Myocyte (in vitro differentiated cells): ENCODE measurements at places on chromosomes 4 and X. TPM values are rescaled to one million over a fixed set of nuclear protein-coding genes. Genes with fewer than 3 reads are reported as not detected.

GRCh38 chr4:1751919-1752283, 30.6 kb downstream of the TACC3 start:
- DNase-seq: no peak

GRCh38 chr4:71377561-71377960, 38.7 kb downstream of the SLC4A4 start:
- DNase-seq: no peak

Gene PCYT1B
- 0.08 and 0.21 TPM in 2 replicates for total RNA-seq

GRCh38 chr4:188106454-188106853, 2.9 kb downstream of the TRIML2 start:
- no peak for DNase-seq

- DNase-seq: no peak
Observed at GRCh38 chrX:46864606-46865005, 27.8 kb downstream of the RP2 start.

DNA sequence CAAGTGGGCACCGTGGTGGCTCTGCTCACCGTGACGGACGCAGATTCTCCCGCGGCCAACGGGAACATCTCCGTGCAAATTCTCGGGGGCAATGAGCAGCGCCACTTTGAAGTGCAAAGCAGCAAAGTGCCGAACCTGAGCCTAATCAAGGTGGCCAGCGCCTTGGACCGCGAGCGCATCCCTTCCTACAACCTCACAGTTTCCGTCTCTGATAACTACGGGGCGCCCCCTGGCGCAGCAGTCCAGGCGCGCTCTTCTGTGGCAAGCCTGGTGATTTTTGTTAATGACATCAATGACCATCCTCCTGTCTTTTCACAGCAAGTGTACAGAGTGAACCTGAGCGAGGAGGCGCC, 2.7 kb downstream of the FAT4 start:
- peak; percentile 49 for DNase-seq

- DNase-seq: peak; percentile 16
Observed at GRCh38 chr4:52750819-52751486, at the start of gene ERVMER34-1. Gene ERVMER34-1, minus strand, starts transcription at chr4:52751425. Its CDS starts 5,905 bp downstream, at chr4:52745520.

DNA sequence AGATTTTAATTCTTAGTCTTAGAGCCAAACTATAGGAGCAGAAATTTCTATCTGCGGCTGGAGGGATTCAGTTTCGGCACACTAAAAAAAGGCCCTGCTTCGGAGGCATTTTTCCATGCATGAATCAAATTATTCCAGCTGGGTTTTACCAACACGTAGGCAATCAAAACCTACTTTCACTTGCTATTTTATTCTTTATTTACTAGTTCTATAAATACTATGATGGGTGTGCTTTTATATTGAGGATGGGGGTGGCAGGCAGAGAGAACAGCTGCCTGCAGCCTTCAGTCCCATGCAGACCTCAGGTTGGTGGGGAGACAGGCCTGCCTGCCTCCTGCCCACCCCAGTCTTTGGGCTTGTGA, 609.8 kb downstream of the BCOR start:
- DNase-seq: no peak

Gene COL25A1
- 25.0 and 85.7 TPM in 2 replicates for total RNA-seq

DNA sequence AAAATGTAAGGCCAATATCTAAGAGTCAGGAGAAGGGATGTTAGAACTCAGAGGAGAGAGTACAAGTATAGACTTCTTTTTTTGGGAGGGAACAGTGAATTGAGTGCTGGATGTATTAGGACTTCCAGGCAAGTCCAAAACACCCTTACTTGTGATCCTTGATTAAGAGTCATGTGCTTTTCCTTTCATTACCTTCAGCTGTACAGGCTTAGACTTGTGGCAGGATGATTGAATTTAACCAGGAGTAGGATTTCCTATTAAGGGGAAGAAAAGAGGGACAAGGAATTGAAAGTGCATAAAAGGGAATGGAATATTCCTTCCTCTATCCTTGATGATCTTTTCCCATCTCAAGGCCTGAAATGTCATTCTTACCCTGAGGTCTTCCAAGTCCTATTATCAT, 606.7 kb downstream of the STIM2 start:
- DNase-seq: no peak

GRCh38 chr4:39620551-39621313, 17.9 kb downstream of the SMIM14 start:
- DNase-seq: no peak
